ENCODE measurements at places on chromosomes 3 and 15. TPM values are rescaled to one million over a fixed set of nuclear protein-coding genes. Genes with fewer than 3 reads are reported as not detected.

- no peaks in the 10 kb centered on the region for H3K4me1 ChIP-seq
- no peaks in the 10 kb centered on the region for H3K36me3 ChIP-seq
- H3K4me3 ChIP-seq, result no peak overlapping the region
- H3K27ac ChIP-seq, result no peak overlapping the region
- no peak for DNase-seq
Measured at GRCh38 chr15:78387246-78388037, 47.3 kb downstream of the CRABP1 start.

GRCh38 chr15:80240276-80240675 lies 11.7 kb downstream of the CTXND1 start:
- H3K4me1 ChIP-seq, result no peaks in the 10 kb centered on the region
- no peaks in the 10 kb centered on the region for H3K27me3 ChIP-seq
- H3K36me3 ChIP-seq, result no peaks in the 10 kb centered on the region

GRCh38 chr3:115758076-115758763 lies 134.9 kb downstream of the GAP43 start:
- H3K36me3 ChIP-seq, result no peaks in the 10 kb centered on the region
- DNase-seq, result no peak
- H3K27ac ChIP-seq, result no peak overlapping the region
- H3K4me1 ChIP-seq, result no peaks in the 10 kb centered on the region

DNA sequence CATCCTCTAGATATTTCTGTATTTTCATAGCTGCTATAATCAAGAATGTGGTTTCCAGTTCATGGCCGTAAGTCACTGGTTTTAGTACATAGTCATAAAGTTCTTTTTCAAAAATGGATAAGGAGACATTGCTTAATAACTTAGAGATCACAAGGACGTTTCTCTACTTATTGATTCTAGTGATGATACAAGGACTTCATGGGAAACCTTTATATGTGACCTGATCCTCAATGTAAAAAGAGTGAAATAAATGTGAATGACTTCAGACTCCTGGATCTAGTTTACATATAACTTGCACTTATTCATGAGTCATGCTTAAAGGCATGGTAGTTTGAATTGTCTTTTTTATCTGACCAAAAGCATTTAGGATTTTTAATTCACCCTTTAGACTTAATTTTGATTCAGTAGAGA lies 35.2 kb downstream of the TSC22D2 start:
- H3K27me3 ChIP-seq, result no peaks in the 10 kb centered on the region
- no peak for DNase-seq
- H3K36me3 ChIP-seq, result no peaks in the 10 kb centered on the region
- H3K27ac ChIP-seq, result no peak overlapping the region
- peaks cover 3% of the 10 kb centered on the region for H3K4me1 ChIP-seq
- H3K4me3 ChIP-seq, result no peak overlapping the region

DNA sequence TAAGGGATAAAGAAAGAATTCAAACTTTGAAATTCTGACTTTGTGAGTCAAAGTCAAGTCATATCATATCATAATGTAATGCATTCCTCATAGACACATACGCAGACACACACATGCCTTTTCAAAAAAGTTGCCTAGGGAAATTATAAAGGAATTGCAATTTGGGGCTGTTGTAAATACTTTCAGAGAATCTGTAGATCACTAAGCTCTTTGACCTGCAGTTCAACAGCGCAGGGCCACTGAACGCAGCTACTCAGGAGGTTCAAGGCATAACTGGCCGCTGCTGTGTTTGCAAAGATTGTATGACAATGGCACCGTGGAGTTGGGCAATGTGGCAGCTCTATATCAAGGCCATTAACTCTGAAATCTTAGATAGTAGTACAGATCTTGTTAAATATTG lies 188.4 kb upstream of the THRB start:
- no peak overlapping the region for H3K4me3 ChIP-seq
- peaks cover 7% of the 10 kb centered on the region for H3K4me1 ChIP-seq
- DNase-seq, result no peak
- no peaks in the 10 kb centered on the region for H3K36me3 ChIP-seq

DNA sequence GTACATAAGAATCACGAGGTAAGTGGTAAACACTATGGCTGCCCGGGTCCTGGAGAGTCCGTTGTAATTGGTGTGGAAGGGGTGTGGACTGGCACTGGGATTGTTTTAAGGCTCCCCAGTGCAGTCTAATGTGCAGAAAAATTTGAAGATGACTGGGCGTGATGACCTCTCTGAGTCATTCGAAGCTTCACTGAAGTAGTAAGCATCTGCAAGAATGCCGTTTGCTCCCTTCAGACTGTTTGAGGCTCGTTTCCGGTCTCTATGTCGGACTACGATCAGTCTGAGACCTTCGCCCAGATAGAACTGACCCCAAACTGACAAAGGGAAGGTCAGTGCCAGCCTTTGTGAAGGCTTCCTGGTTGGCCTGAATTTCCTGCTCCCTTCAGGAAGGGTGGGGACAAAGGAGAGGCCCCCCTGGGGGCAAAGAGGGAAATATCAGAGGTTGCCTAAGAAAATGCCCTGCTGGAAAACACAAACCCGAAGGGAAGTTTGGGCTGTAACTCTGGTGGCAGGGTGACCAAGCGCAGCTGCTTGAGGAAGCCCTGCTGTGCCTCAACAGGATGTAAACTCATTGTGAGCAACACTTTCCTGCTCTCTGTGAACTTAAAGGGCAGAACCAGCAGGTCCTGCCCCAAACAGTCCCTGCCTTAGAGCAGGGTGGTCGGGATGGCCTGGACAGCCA lies 34.6 kb downstream of the BTD start:
- no peak for DNase-seq
- no peaks in the 10 kb centered on the region for H3K27me3 ChIP-seq
- peaks cover 11% of the 10 kb centered on the region for H3K4me1 ChIP-seq
- no peaks in the 10 kb centered on the region for H3K36me3 ChIP-seq
- H3K27ac ChIP-seq, result no peak overlapping the region

DNA sequence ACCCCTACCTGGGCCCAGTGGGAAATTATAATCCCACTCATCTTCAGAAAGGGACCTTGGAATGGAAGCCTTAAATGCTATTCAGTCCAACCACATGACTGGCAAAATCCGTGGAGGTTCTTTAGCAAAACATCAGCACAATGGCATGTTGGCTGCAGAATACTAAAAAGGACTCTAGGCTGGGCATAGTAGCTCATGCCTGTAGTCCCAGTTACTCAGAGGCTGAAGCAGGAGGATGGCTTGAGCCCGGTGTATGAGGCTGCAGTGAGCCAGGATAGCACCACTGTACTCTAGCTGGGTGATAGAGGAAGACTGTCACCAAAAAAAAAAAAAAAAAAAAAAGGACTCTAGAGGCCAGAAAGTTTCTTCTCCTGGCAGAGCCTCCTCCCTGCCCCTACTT lies 60.6 kb upstream of the RYK start:
- H3K27ac ChIP-seq, result peak overlapping the region; percentile 71
- DNase-seq, result no peak
- no peaks in the 10 kb centered on the region for H3K36me3 ChIP-seq
- H3K4me1 ChIP-seq, result no peaks in the 10 kb centered on the region
- no peak overlapping the region for H3K4me3 ChIP-seq

GRCh38 chr3:158093526-158093925 lies 12.7 kb downstream of the SHOX2 start:
- no peaks in the 10 kb centered on the region for H3K36me3 ChIP-seq
- no peak overlapping the region for H3K27ac ChIP-seq
- no peak overlapping the region for H3K4me3 ChIP-seq
- no peak for DNase-seq
- peaks cover 12% of the 10 kb centered on the region for H3K27me3 ChIP-seq

DNA sequence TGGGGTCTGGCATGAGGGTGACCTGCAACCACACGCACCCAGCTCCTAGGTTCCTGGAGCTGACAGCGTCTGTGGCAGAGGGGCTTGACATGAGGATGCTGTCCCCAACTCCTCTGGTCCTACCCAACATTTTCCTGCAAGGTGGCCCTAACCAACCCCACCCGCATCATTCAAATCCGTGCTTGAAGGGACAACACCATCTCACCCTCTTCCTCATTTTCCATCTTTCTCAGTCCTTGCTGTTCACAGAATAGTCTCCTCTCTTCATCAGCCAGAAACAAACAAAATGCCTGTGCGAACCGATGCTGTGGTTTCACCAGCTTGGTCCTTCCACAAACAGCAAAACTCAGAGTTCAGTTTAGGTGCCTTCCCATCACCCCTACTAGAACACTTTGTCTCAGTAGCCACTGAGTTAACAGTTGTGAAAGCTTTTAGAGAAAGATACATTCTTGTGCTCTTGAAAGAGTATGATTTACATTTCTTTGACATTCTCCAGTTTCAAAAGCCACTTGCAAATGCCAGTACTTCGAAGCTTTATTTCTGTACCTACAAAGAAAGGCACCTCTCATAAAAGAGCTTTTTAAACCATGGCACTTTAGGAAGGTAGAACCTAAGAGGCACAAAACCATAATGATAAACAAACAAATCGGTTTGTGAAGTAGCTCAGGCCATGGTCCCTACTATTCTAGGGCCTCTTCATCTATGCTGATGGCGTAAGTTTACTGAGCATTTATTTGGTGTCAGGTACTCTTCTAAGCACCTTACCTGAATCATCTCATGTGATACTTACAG lies 360.1 kb downstream of the SHQ1 start:
- DNase-seq, result no peak
- no peak overlapping the region for H3K4me3 ChIP-seq
- no peaks in the 10 kb centered on the region for H3K4me1 ChIP-seq
- no peaks in the 10 kb centered on the region for H3K27me3 ChIP-seq

Gene ARHGAP31
- total RNA-seq, result 8.3 TPM

Gene PRICKLE2
- 9.6 TPM for total RNA-seq

Gene DNAH12
- total RNA-seq, result 0.38 TPM

Gene A4GNT
- total RNA-seq, result 0.97 TPM
